ENCODE measurements at places on chromosomes 5 and 9. TPM values are rescaled to one million over a fixed set of nuclear protein-coding genes. Genes with fewer than 3 reads are reported as not detected.

DNA sequence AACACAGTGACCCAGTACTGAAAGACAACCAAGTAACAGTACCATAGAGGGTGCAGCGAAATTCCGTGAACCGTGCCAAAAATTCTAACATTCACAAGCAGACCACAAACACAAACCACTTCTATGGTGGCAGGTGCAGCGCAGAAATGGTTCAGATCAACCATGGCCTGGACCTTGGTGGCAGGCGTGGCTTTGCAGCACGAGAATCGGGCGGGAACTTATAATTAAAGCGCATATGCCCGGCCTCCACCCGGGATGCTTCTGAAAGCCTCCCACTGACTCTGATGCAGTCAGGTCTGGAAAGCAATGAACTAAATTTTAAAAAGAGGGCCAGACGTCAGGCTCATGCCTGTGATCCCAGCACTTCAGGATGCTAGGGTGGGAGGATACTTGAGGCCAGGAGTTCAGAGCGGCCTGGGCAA lies 68.0 kb upstream of the TBC1D9B start:
- no peak for DNase-seq

The PAPPA gene
- total RNA-seq, result 0.96 TPM

DNA sequence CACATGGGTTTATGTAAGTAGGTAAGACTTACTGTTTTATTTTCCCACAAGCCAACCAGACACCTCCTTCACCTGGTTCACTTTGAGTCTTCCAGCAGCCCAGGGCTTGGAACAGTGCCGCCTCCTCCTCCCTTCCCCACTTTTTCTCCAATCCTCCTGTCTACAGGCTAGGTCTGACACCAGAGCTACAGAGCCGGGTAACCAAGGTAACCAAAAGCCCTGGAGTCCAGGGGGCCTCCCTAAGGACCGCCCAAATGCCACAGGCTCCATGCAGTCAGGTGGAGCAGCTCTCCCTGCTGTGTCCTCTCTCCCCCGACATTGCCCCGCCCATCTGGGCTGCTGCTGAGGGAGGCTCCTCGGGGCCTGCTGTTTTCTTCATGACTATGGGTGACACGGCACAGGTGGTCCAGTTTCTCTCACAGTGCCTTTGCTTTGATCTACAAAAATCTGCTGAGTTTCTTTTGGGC lies 138.0 kb upstream of the EFNA5 start:
- DNase-seq, result no peak

DNA sequence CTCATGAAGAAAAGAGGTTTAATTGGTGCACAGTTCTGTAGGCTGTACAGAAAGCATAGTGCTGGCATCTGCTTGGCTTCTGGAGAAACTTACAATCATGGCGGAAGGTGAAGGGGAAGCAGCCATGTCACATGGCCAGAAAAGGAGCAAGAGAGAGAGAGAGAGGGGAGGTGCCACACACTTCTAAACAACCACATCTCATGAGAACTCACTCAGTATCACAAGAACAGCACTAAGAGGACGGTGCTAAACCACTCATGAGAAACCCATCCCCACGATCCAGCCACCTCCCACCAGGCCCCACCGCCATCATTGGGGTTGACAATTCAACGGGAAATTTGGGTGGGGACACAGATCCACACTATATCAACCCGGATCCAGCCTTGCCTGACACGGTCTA lies 28.8 kb upstream of the IER5L start:
- no peak for DNase-seq

The CATSPER3 gene
- total RNA-seq, result 0.37 TPM

DNA sequence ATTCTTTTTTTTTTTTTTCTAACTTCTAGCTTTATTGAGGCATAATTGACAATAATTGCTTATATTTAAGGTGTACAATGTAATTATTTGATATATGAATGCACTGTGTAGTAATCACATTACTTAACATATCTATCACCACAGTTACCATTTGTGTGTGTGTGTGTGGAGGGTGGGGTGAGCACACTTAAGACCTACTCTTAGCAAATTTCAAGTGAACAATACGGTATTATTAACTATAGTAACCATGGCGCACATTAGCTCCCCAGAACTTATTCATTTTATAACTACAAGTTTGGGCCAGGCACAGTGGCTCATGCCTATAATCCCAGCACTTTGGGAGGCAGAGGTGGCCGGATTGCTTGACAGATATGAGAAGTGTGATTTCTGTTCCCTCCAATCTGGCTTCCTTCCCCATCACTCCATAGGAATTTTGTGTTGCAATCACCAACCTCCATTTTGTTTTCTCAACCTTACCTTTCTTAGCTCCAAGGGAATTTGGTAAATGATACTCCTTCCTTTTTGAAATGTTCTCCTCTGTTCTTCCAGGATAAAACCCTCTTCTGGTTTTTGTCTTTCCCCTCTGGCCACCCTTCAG lies 14.9 kb downstream of the TXN start:
- no peak for DNase-seq

DNA sequence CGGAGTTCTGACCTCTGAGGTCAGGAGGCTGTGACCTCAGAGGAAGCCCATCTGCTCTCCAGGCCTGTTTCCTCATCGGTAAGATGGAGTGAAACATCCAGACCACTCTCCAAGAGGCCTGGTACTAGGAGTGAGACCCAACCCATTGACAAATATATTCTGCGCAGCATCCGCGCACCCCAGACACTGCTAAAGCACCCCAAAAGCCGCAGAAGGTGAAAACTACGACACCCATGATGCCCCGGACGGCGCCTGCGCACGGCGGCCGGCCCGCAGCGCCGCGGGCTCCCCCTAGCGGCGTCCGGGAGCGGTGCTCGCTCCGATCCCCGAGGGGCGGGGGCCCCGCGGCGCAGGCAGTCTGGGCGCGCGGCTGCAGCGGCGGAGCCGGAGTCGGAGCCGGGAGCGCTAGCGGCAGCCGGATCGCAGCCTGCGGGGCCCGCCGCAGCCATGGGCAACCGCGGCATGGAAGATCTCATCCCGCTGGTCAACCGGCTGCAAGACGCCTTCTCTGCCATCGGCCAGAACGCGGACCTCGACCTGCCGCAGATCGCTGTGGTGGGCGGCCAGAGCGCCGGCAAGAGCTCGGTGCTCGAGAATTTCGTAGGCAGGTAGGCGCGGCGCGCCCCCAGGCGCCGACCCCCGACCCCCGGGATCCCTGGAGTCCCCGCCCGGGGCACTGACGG lies at the start of gene DNM1:
DNM1 (plus strand) TSS at position 356 of the 683 bp plus-strand sequence; CDS start at position 448, 92 bp downstream.
- peak; percentile 69 for DNase-seq

- DNase-seq, result no peak
These were observed 19.0 kb upstream of the C1QTNF3 start for GRCh38 chr5:34061993-34062392.

DNA sequence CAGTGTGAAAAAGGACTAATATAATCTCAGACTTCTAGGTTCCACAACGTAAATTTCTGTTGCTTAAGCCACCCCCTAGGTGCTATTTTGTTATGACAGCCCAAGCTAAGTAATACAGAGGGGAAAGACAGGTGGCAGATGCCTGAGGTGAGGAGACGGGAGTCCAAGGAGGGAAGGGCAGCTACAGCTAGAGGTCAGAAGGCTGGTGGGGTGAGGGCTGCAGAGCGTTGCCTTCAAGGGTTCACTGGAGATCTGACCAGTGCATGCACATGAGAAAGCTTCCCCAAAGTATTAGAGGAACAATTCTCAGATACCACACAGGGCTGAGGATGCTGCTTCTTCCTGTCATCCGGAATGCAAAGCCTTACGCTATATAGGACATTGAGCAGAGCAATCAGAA lies 104.7 kb upstream of the IRX4 start:
- no peak for DNase-seq

The ZDHHC11B gene
- 11.0 TPM for total RNA-seq

GRCh38 chr9:124265551-124265950 lies 7.8 kb downstream of the NEK6 start:
- no peak for DNase-seq

DNA sequence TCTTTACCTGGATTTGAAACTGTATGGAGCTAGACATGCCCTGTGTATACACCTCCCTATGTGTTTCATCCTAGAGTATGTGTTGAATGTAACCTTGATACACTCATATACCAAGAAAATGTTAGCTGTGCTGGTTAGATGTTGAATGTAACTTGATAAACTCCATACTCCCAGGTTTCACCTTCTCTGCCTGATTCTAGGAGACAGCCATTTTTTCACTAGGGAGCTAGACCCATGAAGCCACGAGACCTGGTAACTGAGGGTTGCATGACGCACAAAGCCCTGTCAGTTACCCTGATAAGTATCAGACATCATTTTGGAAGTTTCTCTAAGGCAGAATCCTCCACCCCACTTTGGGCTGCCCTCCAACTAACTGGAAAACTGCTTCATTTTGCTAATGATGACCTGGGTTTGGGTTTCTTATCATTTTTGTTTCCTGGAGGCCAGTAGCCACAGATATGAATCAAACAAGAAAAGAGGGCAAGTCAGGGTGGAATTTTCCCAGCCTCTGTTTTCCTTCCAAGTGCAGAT lies 478.5 kb upstream of the KIF2A start:
- DNase-seq, result no peak

The CER1 gene
- total RNA-seq, result not detected

The KCNIP1 gene
- total RNA-seq, result not detected

The CCL27 gene
- total RNA-seq, result not detected

The ZNF367 gene
- total RNA-seq, result 2.8 TPM

The RETREG1 gene
- 337 TPM for total RNA-seq

DNA sequence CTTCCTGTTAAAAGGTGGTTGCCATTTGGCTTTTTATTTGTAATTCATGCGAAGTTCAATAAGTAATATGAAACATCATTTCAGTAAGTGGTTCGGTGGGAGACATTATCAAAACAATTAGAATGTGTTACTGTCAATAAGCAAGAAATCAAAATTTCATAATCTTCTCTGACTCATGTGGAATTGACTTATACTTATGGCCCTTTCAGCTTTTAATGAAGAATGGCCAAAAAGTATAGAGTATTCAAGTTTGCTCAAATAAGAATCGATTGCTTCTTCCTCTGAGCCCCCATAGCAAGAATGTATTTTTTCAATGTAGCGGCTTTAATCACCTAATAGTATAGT lies 174.5 kb downstream of the AOPEP start:
- no peak for DNase-seq

The TRIM23 gene
- total RNA-seq, result 21.4 TPM

The TIFAB gene
- not detected for total RNA-seq

GRCh38 chr9:757246-757881 lies 84.1 kb upstream of the DMRT1 start:
- no peak for DNase-seq

DNA sequence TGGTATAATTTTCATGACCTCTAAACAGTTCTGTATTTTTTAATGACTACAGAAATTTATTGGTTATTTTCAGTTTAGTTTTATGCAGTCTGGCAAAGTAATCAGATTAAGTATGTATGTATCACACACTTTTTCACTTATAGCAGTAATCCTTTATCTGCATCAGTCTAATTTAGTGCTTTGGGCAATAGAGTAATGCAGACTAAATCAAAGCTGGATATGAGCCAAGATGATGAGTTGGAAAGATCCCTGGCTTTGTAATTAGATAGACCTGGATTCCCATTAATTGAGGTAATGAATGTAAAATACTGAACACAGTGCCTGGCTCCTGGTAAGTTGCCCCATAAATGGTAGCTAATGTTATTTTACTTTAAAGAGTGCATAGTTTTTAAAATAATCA lies 215.4 kb upstream of the TLX3 start:
- no peak for DNase-seq

The RANBP3L gene
- not detected for total RNA-seq

GRCh38 chr5:7422316-7423106 lies 26.6 kb downstream of the ADCY2 start:
- DNase-seq, result no peak

GRCh38 chr9:29556317-29556716 lies 1983.0 kb upstream of the C9orf72 start:
- no peak for DNase-seq

GRCh38 chr5:78809444-78809843 lies 160.9 kb upstream of the LHFPL2 start:
- DNase-seq, result no peak

The TPPP gene
- 9.7 TPM for total RNA-seq

DNA sequence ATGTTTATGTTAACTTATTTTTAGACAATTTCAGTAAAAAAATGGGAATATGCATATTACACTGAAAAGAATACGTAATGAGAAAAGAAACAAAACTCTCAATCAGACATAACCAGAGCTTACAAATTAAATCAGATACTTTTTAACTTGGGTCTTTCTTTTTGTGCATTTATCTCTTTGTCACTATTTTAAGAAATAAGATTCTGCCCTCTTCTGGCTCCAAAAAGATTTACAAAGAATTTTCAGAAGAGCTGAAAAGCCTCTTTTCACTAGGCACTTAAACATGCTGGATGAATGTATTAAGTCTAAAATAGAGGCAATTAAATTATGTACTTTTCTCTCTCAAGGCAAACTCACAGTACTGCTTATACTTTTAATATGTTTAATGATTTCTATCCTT lies 55.5 kb downstream of the CEP120 start:
- DNase-seq, result no peak

The PCDHGB2 gene
- total RNA-seq, result 9.6 TPM

DNA sequence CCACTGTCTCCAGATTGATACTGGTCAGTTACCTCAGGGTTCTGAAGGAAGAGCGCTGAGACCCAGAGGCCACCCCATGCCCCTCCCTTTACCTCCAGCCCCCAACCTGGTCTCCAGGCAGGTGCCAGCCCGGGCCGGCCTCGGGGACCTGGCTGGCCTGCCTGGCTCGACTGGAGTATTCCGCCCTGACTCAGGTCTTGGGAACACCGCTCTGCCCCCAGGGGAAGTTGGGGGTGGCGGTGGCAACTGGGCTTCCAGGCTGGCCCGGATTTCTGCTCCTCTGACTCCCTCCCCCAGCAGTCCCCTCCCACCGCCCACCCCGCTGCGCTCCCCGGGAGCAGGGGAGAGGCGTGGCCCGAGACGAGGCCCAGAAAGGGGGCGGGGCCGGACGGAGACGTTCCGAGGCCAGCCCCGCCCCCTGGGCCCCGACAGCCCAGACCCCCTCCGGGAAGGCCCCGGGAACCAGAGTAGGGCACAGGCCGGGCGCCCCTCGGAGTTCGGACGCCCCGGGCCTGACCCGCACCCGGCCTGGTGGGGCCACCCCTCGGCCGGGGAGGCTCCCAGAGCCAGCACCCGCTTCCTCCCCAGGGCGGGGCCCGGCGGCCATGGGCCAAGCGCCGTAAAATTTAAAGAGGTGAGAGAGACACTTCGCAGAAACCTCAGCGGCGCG lies 82.5 kb upstream of the ZBTB43 start:
- DNase-seq, result peak; percentile 76

- DNase-seq, result no peak
These were observed 637.0 kb downstream of the DNAH5 start for GRCh38 chr5:13307480-13307879.

The ITGA1 gene
- 17.7 TPM for total RNA-seq

The COL15A1 gene
- 57.7 TPM for total RNA-seq

The CACNA1B gene
- total RNA-seq, result not detected

The SH3RF2 gene
- 225 TPM for total RNA-seq

GRCh38 chr5:35458824-35459207 lies 158.8 kb upstream of the SPEF2 start:
- DNase-seq, result no peak

The BTNL3 gene
- not detected for total RNA-seq

The SELENOP gene
- 149 TPM for total RNA-seq

DNA sequence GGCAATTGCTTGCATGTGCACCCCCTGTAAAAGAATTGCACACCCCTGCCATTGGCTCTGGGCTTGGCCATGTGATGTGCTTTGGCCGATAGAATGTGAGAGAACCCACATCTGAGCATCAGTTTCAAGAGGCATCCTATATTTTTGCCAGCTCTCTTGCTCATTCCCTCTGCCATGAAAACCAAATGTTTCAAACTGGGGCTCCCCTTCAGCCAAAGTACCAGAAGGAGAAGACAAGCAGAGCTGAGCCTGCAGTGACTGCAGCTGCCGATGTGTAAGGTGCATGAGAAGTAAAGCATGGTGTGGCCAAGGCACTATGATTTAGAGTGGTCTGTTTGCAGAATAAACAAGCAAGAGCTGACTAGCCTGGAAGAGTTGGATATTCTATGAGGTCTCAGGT lies 132.3 kb downstream of the ASTN2 start:
- no peak for DNase-seq
